Dorsolateral prefrontal cortex (tissue), 122 donors: ENCODE measurements at places on chromosomes 6 and 20.

DNA sequence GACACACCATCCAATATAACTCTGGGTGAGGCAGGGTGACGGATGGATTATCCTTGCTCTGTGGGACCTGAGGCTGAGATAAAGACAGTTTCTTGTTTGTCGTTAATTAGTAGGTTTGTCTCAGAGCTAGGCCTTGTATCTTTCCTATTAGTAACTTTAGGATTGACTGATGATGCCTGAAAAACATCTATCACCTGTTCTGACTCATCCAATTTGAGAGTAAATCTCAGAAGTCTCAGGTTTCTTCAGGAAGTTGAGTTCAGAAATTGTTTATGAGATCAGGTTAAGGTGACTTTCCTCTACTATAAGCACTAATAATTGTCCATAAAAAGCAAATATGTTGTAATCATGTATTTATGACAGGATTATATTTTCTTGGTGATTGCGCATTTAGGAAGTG lies 129.5 kb upstream of the SUPT3H start:
- no peak for DNase-seq

DNA sequence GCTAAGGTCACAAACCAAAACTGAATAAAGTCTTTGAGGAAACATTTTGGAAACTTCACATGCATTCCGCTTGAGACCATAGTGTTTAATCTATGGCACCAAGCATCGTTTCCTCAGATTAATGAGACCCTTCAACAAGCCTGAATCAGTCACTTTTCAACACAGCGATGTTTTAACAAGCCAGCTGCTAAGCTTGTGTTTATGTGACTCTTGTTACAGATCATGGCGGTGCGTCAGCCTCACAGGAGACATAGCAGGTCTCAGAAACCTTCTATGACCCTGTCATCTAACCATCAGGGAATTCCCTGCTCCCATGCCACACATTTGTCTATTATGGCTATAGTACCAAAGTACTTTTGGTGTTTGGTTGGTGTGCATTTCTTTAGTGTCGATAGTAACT lies 57.2 kb downstream of the MTFR2 start:
- DNase-seq = no peak

- DNase-seq = no peak
Observed at GRCh38 chr6:141541581-141542324, 591.0 kb upstream of the GJE1 start.

DNA sequence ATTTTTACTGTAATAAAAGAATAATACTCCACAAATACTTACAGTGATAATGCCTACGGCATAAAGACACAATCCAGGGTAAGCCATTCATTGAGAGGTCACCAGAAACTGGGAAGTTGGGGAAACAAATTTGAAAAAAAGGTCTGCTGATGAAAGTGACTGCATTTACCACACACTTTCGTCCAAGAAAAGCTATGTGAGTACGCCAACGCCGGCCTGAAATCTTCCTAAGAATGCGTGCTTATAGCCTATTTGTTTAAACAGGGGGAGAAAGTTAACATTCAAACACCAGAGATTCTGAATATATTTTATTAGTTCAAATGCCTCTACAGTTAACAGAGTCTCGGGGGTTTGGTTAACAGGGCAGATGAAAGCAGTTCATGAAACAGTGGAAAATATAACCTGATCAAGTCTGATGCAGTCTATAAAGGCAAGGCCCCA lies 657 bp upstream of the LTV1 start:
- no peak for DNase-seq

GRCh38 chr6:54431466-54431865 lies 123.2 kb downstream of the TINAG start:
- no peak for DNase-seq

GRCh38 chr6:79712144-79712543 lies 81.0 kb downstream of the SH3BGRL2 start:
- no peak for DNase-seq

DNA sequence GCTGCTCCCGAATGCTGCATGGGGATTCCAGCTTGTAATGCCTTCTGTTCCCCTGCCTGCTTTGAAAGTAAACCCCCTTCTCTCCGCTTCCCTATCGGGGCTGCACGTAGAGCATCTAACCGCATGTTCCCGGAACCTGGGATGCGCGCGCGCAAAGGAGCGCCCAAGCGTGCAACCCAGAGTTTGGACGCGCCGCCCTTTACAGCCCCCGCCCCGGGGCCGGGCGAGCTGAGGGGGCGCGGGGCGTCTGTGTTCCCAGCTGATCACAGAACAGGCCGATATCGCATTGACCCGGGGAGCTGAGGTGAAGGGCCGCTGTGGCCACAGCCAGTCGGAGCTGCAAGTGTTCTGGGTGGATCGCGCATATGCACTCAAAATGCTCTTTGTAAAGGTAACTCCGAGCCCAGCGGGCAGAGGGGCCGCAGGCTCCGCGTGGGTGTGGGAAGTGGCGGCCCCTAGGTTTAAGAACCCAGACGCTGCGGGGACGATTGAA lies 1.4 kb downstream of the LAMP5 start:
- DNase-seq = no peak

GRCh38 chr6:15147827-15148226 lies 98.0 kb upstream of the JARID2 start:
- no peak for DNase-seq

- no peak for DNase-seq
Observed at GRCh38 chr6:116387374-116387773, 16.6 kb downstream of the DSE start.

DNA sequence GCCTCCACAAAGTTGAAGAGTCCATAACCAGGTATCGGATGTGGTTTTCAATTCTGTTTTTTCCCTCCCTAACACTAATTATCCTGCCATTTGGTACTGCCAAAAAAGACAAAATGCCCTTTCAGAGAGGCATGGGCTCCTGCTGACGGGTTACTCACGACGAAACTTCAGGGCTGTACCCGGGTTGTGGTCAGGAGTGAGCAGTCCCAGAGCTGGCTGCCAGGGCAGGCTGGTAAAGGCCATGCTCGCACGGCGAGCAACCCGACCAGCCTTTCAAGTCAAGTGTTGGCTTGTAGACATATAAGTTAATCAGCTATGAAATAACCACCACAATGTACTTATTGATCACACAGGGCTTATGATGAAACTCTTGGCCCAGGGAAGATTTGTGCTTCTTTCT lies 152.5 kb downstream of the FOXC1 start:
- DNase-seq = no peak
